Skin of body (tissue), 3 donors: ENCODE measurements at places on chromosomes 1 and 21. TPM values are rescaled to one million over a fixed set of nuclear protein-coding genes. Genes with fewer than 3 reads are reported as not detected.

Gene AQP10
- 0.20 TPM for total RNA-seq

Gene HSD3B1
- 1.2 TPM for total RNA-seq

Gene LCE1A
- 1.7 TPM for total RNA-seq

Gene DHX9
- total RNA-seq, result 142 TPM

Gene CCDC181
- total RNA-seq, result 0.30 TPM

Gene TCEANC2
- 4.3 TPM for total RNA-seq

Gene CYP2J2
- total RNA-seq, result 10.1 TPM

Gene DMRTA2
- not detected for total RNA-seq

Gene PTPRC
- total RNA-seq, result 25.4 TPM

Gene GLUL
- 477 TPM for total RNA-seq

Gene CPLANE2
- 2.0 TPM for total RNA-seq

Gene ARMH1
- 3.6 TPM for total RNA-seq
